ENCODE measurements at places on chromosomes 11 and 22.

GRCh38 chr11:14499178-14499559 is 442 bp downstream of the COPB1 start:
- DNase-seq: no peak

DNA sequence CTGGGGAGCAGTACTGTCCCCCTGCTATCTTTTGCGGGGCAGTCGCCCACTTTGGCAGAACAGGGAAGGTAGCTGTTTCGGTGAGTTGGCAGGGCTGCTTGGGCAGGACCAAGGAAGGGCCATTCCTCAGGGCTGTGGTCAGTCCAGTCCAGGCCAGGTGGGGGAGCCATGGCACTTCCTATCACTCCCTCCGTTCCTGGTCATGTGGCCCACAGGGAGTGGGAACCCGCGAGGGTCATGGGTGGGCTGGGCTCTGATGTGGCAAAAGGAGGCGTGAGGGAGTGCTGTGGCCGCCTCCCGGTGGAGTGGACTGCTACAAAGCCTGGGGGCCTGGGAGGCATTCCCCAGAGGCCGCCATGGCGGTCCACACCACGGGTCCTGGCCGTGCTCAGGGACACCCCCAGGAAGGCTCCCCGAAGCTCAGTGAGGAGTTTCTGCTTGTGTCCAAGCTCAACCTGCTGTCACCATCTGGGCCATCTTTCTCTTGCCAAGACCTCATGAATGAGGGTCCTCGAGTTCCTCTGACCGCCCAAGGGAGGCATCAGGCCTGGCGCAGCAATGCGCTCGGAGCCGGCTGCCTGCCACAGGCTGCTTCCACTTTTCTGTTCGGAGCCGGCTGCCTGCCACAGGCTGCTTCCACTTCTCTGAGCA is 11.9 kb downstream of the CHID1 start:
- DNase-seq: no peak

DNA sequence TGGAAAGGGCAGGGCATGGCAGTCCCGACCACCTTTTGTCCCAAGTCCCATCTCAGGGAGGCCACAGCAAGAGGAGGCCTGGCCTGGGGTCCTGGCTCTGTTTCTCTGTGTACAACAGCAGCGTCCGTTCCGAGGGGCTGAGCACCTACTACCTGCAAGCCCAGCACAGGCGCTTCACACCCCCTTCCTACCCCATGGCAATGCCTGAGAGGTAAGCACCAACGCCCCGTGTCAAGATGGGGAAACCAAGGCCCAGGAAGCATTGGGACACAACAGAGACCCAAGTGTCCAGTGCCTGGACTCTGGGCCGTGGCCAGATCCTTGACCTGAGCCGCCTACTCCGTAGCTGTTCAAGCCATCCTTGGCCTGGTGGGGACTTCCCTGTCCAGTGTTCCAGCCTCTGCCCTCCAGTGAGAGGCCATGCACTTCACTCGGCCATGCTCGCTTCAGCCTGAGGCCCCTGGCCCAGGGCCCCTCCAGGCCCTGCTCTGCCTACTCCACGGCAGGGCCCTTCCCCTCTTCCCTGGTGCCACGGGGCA is 14.3 kb upstream of the TCF20 start:
- DNase-seq: no peak

- no peak for DNase-seq
These were observed 88.6 kb downstream of the TEAD1 start for GRCh38 chr11:12762696-12763324.

- no peak for DNase-seq
These were observed 150.9 kb downstream of the SNX19 start for GRCh38 chr11:130765406-130765805.

GRCh38 chr11:17489751-17490150 is 13.1 kb upstream of the ABCC8 start:
- no peak for DNase-seq

DNA sequence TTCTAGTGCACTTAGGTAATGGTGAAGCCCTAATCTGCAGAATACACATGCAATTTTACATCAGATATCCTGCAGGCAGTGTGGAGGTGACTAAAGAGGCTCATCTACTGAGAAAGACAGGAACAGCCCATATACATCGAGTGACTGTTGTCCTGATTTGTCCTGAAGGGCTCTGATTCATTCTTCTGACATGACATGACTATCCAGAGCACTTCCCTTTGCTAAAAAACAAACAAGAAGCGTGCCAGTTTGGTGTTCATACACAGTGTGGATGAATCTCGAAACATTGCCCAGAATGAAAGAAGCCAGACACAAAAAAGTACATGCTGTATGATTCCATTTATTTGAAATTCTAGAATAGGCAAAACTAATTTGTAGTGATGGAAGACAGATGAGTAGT is 48.0 kb upstream of the AMPD3 start:
- DNase-seq: no peak

GRCh38 chr11:2571598-2572281 is 126.9 kb downstream of the KCNQ1 start:
- no peak for DNase-seq

- DNase-seq: peak; percentile 98
These were observed at the start of gene TEF for GRCh38 chr22:41381329-41382097. Gene TEF, plus strand, starts transcription at chr22:41381942. Its CDS starts 103 bp downstream, at chr22:41382045.

All from cardiac septum (tissue), 1 donor.